ENCODE measurements at places on chromosomes 12 and 14.

- DNase-seq: no peak
These were observed 55.2 kb downstream of the SEL1L start for GRCh38 chr14:81478446-81478845.

GRCh38 chr14:68282479-68283377, 463.1 kb downstream of the RAD51B start:
- DNase-seq: no peak

DNA sequence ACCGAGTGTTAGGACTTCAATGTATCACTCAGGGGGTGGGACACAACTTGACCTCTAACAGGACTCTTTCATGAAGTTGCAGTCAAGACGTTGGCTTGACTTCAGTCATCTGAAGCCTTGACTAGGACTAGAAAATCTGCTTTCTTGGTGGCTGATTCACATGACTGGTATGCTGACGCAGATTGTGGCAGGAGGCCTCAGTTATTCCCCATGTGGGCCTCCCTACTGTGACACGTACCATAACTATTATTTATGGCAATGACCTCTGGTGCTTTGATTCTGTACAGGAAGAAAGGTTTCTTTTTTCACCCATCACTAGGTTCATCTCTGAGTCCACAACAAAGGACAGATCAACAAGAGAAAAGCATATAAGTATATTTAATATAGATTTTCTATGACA, 270.4 kb downstream of the NEDD1 start:
- no peak for DNase-seq

DNA sequence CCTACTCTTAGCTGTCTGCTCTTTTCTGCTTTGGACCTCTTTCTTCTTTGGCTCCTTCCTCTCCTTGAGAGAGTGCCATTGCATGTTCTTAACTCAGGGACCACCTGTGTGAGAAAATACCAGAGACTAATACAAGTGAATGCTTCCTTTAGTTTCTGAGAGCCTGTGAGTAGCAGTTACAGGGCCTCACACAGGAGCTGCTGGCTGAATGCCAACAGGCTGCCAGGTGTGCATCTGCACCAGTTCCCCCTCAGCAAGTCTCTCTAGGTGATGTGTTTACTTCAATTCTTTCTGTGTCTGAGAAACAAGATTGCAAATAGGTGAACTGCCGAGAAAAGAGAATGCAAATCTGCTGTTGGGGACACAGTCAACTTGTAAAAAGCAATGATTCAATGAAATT, 108.2 kb downstream of the STXBP6 start:
- no peak for DNase-seq

GRCh38 chr14:55578511-55578910, 1.5 kb upstream of the KTN1 start:
- no peak for DNase-seq

- DNase-seq: peak; percentile 1
These were observed 366.7 kb downstream of the BTG1 start for GRCh38 chr12:91778938-91779400.

DNA sequence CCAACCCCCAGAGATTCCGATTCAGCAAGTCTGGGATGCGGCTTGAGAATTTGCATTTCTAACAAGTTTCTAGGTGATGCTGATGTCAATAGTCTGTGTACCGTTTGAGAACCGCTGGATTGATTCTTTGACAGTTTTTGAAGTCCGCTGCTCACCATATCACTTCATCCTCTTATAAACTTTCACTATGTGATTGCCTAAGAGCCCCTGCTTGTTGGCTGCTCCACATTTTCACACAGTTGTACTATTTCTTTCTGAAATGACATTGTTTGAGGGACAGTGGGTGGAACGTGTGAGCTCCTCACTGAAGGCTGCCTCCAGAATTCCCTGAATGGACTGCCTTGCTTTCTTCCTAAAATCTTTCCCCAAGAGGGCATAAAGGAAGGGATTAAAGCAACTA, 7.7 kb downstream of the C3AR1 start:
- DNase-seq: no peak

DNA sequence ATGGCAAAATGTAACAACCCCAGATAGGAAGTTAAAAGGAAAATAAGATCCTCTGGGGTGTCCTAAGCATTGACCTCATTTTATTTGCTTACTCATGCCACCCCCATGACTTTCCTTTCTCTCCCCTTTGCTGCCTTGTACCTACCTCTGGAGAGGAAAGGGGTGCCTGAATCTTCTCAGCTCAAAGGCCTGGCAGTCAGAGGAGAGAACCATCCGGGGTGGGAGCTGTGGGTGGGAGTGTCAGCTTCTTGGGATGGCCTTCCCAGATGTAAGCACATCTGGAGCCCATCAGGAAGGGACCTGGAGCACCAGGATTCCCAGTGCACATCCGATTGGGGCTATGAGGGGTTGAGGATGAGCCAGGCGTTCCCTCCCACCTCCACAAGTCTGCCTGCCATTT, 5.2 kb upstream of the ITGA5 start:
- no peak for DNase-seq

- DNase-seq: no peak
These were observed 81.4 kb downstream of the LRP6 start for GRCh38 chr12:12185414-12185813.

GRCh38 chr12:51405801-51406207, 14.6 kb upstream of the GALNT6 start:
- DNase-seq: no peak

All from nephron progenitor cell (in vitro differentiated cells).